ENCODE measurements at places on chromosomes 2 and 18. TPM values are rescaled to one million over a fixed set of nuclear protein-coding genes. Genes with fewer than 3 reads are reported as not detected.

VWC2L gene
- not detected for polyA plus RNA-seq

GCG gene
- not detected for polyA plus RNA-seq

DNAJC5G gene
- not detected for polyA plus RNA-seq

AP1S3 gene
- 8.8 TPM for polyA plus RNA-seq

TCF23 gene
- polyA plus RNA-seq, result not detected

R3HDM1 gene
- polyA plus RNA-seq, result 88.8 TPM

MEP1B gene
- polyA plus RNA-seq, result not detected

XDH gene
- polyA plus RNA-seq, result 0.55 TPM

TAF4B gene
- polyA plus RNA-seq, result 8.1 TPM

MCM6 gene
- polyA plus RNA-seq, result 74.7 TPM

DPP4 gene
- 1.0 TPM for polyA plus RNA-seq

ARHGEF33 gene
- 1.6 TPM for polyA plus RNA-seq

ALPI gene
- not detected for polyA plus RNA-seq
